ENCODE measurements at places on chromosomes 16 and 17.
A peak's percentile ranks its signal among the peaks of the same experiment; 100 is the strongest.

DNA sequence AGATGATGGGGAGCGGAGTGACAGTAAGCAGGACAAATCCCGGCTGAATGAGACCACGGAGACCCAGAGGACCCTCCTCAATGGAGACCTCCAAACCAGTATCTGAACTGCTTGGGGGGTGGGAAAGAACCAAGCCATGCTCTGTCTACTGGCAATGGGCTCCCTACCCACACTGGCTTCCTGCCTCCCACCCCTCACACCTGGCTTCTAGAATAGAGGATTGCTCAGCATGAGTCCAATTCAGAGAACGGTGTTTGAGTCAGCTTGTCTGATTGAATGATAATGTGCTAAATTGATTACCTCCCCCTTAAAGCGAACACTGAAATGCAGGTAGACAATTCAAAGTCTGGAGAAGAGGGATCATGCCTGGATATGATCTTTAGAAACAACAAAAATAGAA is 5.5 kb downstream of the SSTR2 start:
- no peak for DNase-seq

- no peak for DNase-seq
Observed at GRCh38 chr16:87070657-87071056, 246.5 kb downstream of the C16orf95 start.

DNA sequence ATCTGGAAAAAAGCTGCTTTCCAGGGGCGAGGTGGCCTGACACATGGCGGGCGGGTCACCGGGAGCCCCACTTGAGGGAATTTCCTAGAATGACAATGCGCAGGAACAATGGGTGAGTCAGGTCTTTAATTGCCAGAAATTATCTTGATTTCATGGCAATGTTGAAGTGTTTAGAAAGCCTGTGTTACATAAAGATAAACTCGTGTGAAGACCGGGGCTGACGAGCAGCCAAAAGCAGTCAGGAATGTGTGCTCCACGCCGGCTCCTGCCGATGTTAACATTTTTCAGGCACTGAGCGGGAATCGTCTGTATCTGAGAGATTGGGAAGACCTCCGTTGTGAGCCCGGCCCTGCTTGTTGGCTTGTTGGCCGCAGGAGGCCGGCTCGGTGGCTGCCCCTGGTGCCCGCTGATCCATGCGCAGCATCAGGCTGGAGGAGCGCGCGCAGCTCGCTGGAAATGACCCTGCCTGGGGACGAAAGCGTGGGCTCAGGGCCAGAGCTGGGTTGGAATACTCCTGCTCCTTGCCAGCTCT is 353.1 kb downstream of the FOXL1 start:
- no peak for DNase-seq

GRCh38 chr17:78919861-78920450 is 5.2 kb downstream of the TIMP2 start:
- no peak for DNase-seq

GRCh38 chr16:17491140-17491662 is 20.4 kb upstream of the XYLT1 start:
- no peak for DNase-seq

DNA sequence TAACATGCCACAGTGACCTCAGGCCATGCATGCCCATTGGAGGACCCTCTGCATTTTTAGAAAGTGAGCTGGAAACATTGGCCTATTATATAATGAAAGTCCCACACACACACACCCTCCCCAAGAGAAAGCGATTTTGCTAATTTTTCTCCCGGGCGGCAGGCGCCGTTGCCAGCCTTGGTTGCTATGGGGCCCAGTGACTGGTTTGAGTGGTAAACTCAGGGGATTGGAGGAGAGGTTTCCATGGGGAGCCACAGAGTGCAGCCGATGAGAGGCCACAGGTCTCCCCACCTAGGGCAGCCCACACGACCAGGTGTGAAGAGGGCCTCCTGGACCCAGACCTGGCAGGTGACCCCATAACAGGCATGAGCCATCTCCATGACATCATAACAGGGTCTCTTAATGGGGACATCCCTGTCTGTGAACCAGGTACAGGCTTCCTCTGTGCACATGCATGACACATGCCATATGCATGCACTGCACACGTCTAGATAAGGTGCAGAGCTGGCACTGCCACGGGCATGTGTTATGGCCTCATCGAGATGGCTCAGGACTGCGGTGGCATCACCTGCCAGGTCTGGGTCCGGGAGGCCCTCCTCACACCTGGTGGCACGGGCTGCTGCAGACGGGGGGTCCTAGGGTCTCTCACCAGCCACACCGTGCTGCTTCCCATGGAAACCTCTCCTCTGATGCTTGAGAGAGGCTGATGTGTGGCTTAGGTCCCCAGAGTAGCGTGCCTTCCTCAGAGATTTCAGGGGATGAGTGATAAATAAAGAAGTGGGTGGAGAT is 144.1 kb downstream of the RBFOX3 start:
- no peak for DNase-seq

DNA sequence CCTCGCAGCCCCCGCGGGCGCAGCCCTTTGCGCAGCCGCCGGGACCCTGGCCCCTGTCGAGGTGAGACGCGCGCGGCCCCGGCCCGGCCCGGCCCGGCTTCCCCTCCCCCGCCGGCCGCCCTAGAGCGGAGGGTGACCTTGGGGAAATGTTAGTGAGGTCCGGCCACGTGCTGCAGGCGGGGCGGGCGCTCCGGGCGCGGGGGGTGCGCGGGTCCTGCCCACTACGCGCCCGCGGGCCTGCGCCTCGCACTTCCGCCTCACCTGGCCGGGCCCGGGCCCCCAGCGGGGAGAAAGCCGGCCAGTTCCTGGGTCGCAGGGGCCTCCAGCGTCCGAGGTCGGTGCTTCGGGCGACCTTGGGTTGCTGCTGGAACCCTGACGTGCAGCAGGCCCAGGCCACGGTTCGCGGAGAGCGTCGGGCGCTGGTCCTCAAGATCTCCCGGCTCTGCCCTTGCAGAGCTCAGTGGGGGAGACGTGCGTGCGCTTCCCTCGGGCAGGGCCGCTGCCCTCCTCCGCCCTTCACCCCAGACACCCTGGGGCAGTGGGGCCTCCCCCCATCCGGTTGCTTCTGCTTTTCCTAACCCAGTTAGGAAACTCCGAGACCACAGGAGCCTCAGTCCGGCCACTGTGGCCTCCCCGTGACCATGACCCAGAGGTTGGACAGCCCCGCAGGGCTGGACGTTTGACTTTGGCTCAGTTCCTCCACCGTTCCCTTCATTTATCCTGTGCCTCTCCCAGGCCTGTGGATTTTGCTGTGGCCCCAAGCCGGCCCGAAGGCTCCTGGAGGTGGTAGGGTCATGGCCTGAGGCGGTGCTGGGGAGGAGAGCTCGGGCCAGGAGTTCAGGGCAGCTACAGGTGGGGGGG is 791 bp downstream of the MCRIP2 start:
- peak; percentile 62 for DNase-seq

GRCh38 chr17:79989106-79989835 is 46.4 kb downstream of the TBC1D16 start:
- DNase-seq, result no peak

GRCh38 chr17:61284174-61284573 is 115.5 kb upstream of the TBX2 start:
- no peak for DNase-seq

DNA sequence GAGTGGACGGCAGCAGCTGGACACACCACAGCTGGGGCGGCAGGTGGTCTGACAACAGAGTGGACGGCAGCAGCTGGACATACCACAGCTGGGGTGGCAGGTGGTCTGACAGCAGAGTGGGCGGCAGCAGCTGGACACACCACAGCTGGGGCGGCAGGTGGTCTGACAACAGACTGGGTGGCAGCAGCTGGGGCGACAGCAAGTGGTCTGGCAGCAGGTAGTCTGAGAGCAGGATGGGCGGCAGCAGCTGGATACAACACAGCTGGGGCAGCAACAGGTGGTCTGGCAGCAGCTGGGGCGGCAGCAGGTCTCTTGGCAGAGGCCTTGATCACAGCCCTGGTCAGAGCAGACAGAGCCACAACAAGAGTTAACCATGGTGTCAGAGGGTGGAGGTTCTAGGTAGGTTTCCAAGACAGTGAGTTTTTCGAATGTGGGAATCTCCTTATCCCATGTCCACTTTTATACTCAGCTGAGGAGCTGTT is at the start of gene KRTAP4-1:
Gene KRTAP4-1 (minus strand): TSS at position 432 of the 482 bp plus-strand sequence. CDS start 57 bp downstream, at position 375.
- DNase-seq, result no peak

DNA sequence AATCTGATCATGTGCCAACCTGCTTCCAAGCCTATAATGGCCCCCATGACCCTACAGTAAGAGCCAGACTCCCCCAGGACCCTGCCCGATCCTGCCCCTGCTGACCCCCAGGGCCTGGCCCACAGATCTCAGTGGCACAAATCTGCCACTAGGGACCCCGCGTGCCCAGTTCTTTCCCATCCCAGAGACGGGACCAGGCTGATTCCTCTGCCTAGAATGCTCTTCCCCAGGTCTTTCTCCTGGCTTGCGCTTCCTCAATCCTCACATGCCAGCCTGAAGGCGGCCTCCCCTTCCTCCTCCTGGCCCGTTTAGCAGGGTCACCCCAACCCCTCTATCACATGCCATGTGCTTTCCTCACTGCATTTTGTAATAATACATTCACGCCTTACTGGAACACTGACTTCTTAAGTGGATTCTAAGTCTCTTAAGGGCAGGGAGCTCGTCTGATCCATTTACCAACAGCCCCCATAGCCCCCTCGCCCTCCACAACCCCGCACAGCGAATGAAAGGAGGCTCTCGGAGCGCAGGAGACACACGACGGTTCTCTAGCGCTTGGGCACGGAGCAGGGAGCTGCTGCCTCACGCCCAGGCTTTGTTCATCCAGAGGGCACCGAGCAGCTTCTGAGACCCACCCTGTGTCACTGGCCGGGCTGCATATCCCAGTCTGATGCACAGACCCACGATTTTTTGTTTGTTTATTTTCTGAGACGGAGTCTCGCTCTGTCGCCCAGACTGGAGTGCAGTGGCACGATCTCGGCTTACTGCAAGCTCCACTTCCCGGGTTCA is 1.2 kb downstream of the TRIM65 start:
- DNase-seq, result peak; percentile 30

- no peak for DNase-seq
Observed at GRCh38 chr17:82752371-82753200, 721 bp downstream of the TBCD start.

- no peak for DNase-seq
Observed at GRCh38 chr16:27894386-27894785, 169.1 kb downstream of the GSG1L start.

DNA sequence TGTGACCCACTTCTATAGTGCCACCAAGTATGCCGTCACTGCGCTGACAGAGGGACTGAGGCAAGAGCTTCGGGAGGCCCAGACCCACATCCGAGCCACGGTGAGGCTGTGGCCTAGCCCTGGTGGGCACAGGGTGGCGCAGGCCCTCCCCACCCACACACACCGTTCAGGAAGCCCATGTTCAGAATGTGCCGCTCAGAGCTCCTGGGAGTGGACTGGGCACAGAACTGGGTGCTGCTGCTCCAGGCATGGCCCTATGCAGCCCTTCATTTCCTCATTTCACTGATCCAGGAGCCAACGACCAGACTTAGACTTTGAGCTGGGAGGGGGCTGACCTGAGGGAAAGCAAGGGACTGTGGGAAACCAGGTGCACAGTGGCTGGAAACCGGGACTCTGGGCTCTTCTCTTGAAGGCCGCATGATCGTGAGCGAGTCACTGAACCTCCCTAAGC is 2.4 kb upstream of the MRM1 start:
- DNase-seq, result no peak

GRCh38 chr16:21638573-21638975 is 13.8 kb downstream of the IGSF6 start:
- no peak for DNase-seq

GRCh38 chr17:27452828-27453227 is 3.4 kb upstream of the KSR1 start:
- DNase-seq, result no peak

GRCh38 chr17:31869031-31869430 is 10.0 kb upstream of the COPRS start:
- DNase-seq, result no peak

DNA sequence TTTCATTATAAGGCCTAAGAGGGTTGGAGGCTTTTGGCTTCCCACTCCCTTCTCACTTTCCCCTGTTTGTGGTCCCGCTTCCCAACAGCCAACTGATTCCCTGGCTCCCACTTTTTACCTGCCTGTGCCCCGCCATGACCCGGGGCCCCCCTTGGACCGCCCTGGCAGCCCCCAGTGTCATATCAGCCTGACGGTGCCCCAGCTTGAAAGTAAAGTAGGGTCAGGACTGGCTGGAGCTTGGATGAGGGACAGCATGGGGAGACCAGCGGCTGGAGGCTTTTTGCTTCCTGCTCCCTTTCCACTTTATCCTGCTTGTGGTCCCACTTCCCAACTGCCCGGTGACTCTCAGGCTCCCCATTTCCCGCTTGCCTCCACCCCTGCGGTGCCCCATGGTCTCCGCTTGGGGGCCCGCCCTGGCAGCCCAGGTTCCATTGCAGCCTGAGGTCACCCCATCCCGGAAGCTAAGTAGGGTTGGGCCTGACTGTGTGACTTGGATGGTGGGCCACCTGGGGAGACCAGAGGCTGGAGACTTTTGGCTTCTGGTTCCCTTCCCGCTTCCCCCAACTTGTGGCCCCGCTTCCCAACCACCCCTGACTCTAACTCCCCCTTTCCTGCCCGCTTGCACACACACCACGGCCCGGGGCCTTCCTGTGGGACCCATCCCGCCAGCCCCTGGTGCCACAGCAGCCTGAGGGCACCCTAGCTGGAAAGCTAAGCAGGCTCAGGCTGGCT is 2274.7 kb downstream of the TP53TG3F start:
- no peak for DNase-seq

DNA sequence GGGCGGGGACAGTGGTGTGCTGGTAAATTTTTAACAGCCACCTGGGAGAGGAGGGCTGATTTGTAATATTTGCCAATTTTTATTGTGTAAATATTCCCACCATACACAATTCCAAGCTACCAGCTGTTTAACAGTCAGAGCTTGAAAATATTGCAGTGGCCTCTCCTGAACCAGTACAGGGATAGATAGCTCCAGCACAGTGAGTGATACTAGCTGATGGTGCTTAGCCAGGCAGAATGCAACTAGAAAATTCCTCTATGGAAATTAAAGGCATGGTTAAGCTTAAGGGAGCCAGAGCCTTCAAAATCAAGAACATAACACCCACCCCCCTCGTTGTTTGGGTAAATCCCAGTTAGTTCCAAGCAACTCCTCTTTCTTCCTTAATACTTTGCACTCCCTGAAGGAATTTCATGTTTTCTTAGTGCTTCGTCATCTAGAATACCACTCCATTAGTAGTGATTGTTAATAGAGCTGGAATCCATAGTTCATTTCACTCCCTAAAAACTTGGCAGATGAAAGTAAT is 96.6 kb downstream of the CYB561 start:
- DNase-seq, result no peak

DNA sequence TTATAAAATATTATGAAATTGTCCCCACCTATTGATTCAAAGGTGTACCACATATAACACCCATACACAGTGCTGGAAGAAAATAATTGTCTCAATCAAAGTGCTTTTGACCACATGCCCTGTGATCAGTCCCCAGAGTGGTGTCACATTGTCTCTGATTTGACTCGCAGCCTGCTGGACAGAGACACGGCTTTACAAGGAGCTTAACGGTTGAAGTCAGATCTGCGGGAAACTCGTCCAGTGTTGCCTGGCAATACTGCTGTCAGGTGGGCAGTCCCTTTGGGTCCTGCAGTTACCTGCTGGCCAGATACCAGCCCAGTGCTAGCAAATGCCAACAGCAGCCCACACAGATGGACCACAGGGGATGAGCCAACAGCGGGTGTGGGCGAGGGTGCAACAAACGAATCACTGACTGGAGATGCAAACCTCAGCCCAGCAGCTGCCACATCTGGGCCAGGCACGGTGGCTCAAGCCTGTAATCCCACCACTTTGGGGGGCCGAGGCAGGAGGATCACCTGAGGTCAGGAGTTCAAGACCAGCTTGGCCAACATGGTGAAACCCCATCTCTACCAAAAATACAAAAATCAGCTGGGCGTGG is 26.2 kb upstream of the SSTR2 start:
- no peak for DNase-seq

GRCh38 chr16:11180489-11180888 is 75.5 kb downstream of the SOCS1 start:
- DNase-seq, result no peak

- DNase-seq, result no peak
Observed at GRCh38 chr17:47120521-47121095, 68.5 kb downstream of the CDC27 start.
